ENCODE measurements at places on chromosomes 12 and 14.

DNA sequence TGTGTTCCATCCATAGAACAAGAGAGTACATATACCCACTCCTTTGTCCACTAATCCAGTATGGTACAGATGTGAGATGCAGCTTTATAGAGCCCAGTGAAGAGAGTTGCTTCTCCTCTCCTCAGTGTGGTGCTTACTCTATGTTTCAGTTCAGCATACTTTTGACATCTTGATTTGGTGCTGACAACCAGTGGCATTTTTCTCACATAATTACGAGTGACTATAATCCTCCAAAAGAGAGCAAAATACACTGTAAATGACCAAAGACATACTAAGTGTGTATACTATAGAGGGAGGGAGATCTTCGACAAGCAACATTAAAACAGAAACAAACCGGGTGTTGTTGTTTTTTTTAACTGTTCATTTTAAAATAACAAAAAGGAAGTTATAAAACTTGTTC, 191.5 kb downstream of the KLHL28 start:
- H3K27ac ChIP-seq, result no peak overlapping the region
- H3K36me3 ChIP-seq, result no peaks in the 10 kb centered on the region
- no peak for DNase-seq

DNA sequence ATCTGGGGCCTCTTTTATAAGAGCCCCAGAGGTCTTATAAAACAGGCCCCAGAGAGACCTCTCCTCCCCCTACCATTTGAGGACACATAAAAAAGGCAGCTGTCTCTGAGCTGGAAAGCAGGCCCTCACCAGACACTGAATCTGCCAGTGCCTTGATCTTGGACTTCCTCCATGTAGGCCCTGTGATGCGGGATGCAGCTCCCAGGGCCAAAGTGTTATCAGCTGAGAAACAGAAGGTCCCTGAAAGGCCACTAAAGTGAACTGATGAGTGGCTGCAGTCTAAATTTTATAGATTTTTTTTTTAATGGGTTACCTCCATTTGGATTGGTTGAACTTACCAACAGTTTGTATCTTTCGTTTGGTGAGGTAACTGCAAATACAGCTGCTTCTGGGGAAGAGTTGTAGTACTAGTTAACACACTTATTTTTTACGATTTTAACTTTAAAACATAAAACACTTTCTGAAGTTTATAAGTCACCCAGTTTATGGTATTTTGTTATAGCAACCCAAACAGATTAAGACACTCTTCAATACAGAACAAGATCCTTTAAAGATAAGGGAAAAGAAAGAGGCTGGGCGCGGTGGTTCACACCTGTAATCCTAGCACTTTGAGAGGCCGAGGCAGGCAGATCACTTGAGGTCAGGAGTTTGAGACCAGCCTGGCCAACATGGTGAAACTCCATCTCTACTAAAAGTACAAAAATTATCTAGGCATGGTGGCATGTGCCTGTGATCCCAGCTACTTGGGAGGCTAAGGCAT, 5.6 kb upstream of the GUCY2C start:
- no peak overlapping the region for H3K27ac ChIP-seq
- H3K4me1 ChIP-seq, result no peaks in the 10 kb centered on the region
- no peak overlapping the region for H3K4me3 ChIP-seq
- H3K27me3 ChIP-seq, result no peaks in the 10 kb centered on the region
- DNase-seq, result no peak
- no peaks in the 10 kb centered on the region for H3K36me3 ChIP-seq

DNA sequence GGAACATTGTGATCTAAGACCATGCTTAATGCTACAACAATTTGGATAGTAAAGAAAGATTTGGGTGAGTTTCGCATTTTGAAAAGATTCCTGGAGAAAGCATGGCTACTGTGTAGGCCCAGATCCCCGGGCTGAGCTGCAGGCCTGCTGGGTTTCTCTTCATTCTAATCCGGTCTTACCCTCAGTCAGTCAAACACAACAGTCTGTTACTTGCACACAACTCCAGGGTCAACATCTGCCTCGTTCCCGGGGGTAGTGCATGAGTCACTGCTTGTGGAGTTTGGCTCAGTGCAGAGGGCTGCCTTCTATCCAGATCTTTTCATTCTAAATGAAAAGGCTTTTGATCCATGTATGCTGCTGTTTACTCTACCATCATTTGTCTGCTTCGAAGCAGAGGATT, 60.4 kb upstream of the SEL1L start:
- no peaks in the 10 kb centered on the region for H3K4me1 ChIP-seq
- no peaks in the 10 kb centered on the region for H3K27me3 ChIP-seq
- H3K36me3 ChIP-seq, result no peaks in the 10 kb centered on the region
- no peak for DNase-seq
- H3K27ac ChIP-seq, result no peak overlapping the region

DNA sequence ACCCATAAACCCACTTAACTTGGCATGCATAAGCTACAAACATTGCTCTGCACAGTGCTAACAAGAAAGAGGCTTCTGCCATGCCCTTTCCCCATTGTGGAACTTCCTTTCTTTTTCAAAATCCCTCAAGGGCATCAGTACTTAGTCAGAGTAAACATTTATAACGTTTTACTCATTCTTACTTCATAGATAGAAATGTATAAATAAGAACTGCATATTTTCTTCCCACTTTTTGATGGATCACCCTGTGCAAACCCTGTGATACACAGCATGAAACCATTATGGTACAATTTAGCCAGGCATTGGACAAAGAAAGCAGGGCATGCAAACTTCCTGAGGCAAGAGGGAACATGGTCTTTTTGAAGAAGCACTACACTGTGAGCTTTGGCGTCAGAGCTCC, 113.8 kb upstream of the FOXG1 start:
- H3K36me3 ChIP-seq, result no peaks in the 10 kb centered on the region
- H3K4me3 ChIP-seq, result no peak overlapping the region
- DNase-seq, result peak; percentile 47
- no peaks in the 10 kb centered on the region for H3K4me1 ChIP-seq

DNA sequence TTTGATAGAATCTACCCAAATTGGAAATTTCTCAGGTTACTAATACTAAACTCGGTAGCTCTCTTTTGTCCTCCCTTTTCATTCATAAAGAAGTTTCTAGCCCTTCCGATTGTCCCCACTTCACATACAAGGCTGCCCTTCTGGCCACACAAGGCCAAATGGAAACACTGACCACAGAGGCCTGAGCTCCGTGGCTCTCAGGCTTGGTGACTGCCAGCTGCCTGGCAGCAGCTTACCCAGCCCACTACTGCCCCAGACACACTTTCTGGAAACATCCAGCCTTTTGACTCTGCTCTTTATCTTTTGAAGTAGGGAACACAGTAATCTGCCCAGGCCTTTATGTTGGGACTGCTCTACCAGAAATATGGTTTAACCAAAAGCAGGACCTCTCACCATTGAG, 167.2 kb downstream of the GCH1 start:
- H3K27ac ChIP-seq, result no peak overlapping the region
- peaks cover 4% of the 10 kb centered on the region for H3K36me3 ChIP-seq
- no peak for DNase-seq
- no peaks in the 10 kb centered on the region for H3K27me3 ChIP-seq

GRCh38 chr14:95527387-95528002, 7.4 kb upstream of the GLRX5 start:
- peak overlapping the region; percentile 72 for H3K27ac ChIP-seq
- no peak overlapping the region for H3K4me3 ChIP-seq
- peaks cover 27% of the 10 kb centered on the region for H3K4me1 ChIP-seq

GRCh38 chr14:58002618-58003017, 136.7 kb upstream of the SLC35F4 start:
- no peaks in the 10 kb centered on the region for H3K27me3 ChIP-seq
- H3K27ac ChIP-seq, result no peak overlapping the region
- H3K36me3 ChIP-seq, result no peaks in the 10 kb centered on the region
- no peak for DNase-seq

- H3K27me3 ChIP-seq, result peaks cover 22% of the 10 kb centered on the region
- H3K4me1 ChIP-seq, result no peaks in the 10 kb centered on the region
- H3K4me3 ChIP-seq, result no peak overlapping the region
- H3K27ac ChIP-seq, result no peak overlapping the region
- no peaks in the 10 kb centered on the region for H3K36me3 ChIP-seq
Measured at GRCh38 chr12:1870998-1871917, 47.2 kb downstream of the CACNA2D4 start.

DNA sequence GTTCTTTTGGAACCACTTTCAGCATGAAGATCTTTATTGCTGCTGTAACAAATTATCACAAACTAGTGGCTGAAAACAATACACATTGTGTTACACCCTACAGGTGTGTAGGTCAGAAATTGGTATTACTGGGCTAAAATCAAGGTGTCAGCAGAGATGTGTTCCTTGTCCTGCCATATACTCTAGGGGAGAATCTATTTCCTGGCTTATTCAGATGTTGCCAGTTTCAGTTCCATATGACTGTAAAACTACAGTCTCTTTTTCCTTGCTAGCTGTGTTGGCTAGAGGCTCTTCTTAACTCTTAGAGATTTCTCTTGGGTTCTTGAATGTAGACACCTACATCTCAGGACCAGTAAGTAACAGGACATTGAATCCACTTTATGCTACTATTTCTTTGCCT, 215.6 kb upstream of the PPFIA2 start:
- H3K27me3 ChIP-seq, result no peaks in the 10 kb centered on the region
- H3K36me3 ChIP-seq, result no peaks in the 10 kb centered on the region
- no peak overlapping the region for H3K27ac ChIP-seq

DNA sequence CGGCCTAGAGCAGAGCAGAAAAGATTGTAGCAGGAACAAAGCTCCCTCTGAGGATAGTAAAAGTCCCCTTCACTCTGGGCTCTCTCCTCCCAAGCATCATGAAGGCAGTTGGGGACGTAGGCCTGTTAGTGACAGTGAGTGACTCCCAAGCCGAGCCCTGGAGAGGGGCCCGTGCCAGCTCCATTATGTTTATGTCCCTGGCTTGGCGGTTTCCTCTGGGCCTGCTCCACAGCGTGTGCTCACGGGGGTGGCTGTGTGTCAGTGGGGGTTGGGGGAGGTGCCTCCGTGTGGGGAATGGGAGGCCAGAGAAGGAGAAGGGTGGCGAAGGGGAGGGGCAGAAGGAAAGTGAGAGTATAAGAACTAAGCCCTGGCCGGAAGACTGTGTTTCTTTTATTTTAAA, 170.0 kb upstream of the VASH1 start:
- H3K4me1 ChIP-seq, result no peaks in the 10 kb centered on the region
- no peaks in the 10 kb centered on the region for H3K27me3 ChIP-seq
- no peak for DNase-seq
- H3K4me3 ChIP-seq, result no peak overlapping the region
- no peaks in the 10 kb centered on the region for H3K36me3 ChIP-seq
- H3K27ac ChIP-seq, result no peak overlapping the region

DNA sequence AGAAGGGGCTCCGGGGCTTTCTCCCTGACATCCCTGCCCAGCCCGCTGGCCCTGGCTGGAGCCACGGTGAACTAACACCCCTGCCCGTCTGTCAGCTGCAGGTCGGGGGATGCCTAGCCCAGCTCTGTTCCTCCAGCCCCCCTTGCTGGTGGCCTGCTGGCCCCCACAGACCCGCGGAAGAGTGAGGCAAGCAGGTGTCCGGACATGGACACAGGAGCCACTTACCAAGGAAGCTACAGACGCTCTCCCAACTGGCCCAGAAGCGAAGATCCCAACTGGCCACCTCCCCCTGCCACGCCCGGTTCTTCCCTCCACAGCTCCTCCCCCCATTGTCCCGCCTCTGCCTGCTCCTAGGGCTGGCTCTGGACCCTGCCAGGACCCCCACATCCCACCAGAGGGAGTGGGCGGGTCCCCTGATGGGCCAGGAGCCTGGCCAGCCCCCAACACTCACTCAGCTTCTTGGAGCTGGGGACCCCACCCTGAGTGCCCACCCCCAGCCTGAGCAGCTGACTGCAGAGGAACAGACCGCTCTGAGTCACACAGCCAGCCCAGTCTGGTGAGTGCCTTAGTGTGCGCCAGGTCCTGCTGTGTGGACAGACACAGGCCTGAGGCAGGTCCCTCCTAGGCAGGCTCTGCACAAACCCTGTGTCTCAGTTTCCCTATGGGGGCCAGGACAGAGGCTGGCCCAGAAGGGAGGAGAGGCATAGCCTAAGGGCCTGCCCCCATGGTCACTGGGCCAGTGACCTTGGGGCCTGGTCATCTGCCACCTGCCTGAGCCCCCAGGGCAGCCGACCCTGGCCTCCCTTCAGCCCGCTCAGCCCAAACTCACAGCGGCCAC, 7.7 kb downstream of the AHNAK2 start:
- H3K4me3 ChIP-seq, result peak overlapping the region; percentile 54
- peaks cover 39% of the 10 kb centered on the region for H3K4me1 ChIP-seq
- peak; percentile 84 for DNase-seq
- no peaks in the 10 kb centered on the region for H3K36me3 ChIP-seq
- H3K27me3 ChIP-seq, result no peaks in the 10 kb centered on the region

GRCh38 chr14:67263499-67264149, 22.4 kb downstream of the PALS1 start:
- DNase-seq, result peak; percentile 75
- no peak overlapping the region for H3K27ac ChIP-seq
- no peaks in the 10 kb centered on the region for H3K27me3 ChIP-seq
- H3K4me3 ChIP-seq, result no peak overlapping the region

DNA sequence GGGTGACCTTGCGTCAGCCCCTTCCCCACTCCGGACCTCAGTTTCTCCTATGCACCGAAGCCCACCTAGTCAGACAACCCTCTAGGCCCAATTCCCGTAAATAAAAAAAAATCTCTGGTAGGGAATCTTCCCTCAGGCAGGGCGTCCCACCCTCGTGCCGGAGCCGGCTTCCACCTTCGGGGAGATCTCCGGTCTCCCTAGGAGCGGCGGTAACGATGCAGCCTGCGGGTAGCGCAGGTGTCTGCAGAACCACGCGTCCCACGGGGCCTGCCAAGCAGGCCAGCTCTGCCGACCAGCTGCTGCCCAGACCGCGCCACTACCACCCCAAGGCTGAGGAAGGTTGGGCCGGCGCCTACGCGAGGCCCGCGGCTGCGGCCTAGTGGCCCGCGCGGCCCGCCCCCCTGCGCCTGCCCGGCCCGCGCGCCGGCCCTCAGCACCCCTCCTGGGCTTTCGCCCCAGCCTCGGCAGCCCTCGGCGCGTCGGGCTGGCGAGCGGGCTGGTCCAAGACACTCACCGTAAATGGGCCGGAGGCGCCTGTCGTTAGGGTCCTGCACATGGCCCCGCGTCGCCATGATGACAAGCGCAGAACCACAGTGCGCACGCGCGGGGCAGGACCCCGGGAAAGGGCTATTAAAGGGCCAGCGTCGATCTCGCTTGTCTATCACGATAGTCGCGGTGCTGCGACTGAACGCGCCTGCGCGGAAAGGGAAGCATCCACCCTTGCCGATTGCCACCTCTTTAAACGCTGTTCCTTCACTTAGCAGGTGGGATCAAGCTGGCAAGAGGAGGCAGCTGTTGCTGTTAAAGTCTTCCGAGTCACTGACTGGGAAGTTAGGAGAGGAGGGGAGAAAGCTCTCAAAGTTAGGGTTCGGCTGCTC, at the start of gene NAA25:
TSS of gene NAA25 (minus strand) at position 582 of the 878 bp plus-strand sequence. CDS start at position 572, 10 bp downstream.
- peak within 1 kb of the TSS; percentile 97 for H3K4me3 ChIP-seq
- H3K4me1 ChIP-seq, result peaks cover 10% of the 10 kb centered on the region
- peak within 1 kb of the TSS; percentile 97 for H3K27ac ChIP-seq
- DNase-seq, result peak; percentile 74
- H3K27me3 ChIP-seq, result no peaks in the 10 kb centered on the region
- H3K36me3 ChIP-seq, result no peaks in the 10 kb centered on the region

Data from fibroblast of lung (primary cell).